ENCODE measurements at places on chromosomes 3 and 15.

DNA sequence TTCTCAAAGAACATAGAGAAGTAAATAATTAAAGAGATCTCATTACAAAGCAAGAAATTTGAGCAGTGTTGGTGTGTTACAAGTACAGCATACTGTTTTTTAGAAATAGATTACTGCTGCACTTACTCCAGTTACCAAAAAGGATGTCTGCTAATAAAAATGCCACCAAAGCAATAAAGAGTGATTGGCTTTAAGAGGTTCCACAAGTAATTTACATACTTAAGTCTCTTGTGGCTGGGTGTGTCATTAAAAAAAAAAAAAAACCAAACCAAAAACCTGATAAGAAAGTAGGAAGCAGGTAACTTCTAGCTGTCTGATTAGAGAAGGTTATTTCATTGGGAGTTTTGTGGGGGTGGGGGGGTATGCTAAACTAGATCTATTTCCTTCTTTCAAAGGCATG is 15.2 kb downstream of the RAB11A start:
- DNase-seq: no peak

DNA sequence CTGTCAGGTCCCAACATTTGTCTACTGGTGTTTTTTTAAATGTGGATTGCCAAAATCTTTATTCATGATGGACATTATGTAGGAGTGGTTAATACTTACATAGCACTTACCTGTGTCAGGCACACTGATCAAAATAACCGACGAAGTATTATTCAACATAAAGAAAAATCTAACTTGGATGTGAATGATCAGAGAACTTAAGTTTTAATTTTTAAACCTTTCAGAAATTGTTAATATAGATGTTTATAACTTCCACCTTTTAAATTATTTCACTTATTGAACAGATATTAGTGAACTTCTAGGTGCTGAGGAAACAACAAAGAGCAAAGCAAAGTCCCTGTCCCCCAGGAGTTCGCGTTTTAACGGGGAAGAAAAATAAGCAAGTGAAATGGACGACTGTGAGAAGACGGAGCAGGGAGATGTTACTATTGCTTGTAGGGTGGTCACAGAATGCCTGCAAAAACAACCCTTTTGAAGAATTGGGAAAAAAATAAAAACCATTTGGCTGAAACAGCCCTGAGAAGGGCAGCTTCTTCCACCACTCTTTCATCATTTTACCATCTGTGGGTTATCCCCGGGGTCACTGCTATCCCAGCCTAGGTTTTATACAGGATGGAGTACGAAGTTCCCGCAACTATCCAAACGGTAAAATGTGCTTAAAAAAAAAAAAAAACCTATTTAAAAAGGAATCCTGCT is 915 bp upstream of the APH1B start:
- no peak for DNase-seq

GRCh38 chr3:177449360-177450006 is 252.2 kb upstream of the TBL1XR1 start:
- DNase-seq: no peak

DNA sequence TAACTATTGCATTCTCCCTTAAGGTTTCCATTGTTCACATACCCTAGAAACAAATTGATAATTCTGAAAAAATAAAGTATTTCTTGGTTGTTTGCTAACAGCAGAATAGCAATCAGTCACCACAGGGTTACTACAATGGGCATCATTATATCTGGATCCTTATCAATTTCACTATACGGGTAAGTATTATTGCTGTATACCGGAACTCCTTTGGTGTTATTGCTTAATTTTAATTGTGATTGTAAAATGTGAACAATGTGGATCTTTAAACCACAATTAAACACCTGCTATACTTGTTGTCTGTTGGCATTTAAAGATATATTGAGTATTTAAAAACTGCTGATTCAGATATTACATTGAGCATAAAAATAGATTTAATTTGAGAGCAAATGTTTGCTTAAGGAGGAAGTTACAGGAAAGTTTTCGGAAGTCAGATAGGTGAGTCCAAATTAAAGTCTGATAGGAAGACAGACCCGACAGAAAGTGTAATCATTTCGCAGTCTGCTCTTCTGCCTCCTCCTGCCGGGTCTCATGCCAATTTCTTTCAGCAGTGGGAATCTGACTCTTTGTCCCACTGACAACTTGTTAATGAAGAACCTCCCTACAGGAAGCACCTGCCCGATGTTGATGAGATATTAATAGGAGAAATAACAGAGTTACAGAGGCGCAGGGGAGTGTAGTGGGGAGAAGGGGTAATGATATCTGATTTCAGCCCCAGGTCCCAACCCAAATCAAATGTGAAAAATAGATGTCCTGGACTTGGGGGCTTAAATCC is 169.7 kb upstream of the TBC1D5 start:
- DNase-seq: no peak

DNA sequence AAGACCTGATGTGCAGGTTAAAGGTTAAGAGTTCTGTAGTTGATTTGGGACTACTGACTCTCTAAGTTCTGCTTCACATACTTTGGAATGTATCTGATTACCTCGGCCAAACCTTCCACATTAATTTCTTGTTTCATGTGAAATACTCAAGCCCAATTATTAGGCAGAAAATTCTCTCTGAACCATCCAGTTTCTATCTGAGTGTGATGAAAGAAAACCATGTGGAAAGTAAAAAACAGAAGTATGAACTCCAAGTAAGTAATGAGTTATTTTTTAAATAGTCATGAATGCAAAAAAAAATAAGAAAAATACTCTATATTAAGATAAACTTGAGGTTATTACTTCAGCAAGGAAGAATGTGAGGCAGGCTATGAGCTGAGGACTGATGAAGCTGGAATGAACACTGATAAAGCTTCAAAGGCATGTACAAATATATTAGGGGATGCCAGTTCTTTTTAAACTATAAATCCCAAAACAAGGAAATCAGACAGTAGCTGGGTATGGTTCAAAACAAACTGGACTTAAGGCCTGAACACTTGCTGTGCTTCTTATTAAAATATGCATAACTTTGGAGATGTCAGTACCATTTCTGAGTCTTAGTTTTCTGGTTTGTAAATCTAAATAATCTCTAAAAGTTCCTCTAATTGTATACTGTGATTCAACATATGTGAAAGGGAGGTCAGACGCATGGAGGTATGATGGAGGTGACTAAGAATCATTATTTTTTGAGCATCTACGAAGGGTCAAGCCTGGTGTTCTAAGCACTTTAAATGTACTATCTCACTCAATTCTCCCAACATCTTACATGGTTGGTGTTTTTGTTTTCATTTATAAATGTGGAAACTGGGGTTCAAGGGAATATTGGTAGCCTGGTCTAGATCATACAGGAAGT is 59.6 kb downstream of the COL6A6 start:
- DNase-seq: no peak

All from nucleus accumbens (tissue), 56 donors.